ENCODE measurements at places on chromosomes 1 and 21.

DNA sequence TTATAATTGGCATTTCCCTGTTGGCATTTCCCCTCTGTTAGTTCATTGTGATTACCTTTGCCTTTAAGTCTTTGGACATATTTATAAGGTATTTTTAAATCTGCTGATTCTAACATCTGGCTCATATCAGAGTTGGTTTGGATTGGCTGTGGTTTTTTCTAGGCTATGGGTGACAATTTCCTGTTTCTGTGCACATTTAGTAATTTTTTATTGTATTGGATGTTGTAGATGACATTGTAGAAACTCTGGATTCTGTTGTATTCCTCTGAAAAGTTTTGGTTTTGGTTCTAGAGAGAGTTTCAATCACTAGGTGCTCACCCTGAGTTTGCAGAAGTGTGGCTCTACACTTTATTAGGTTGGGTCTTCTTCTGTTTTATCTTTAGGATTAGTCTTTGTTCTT lies 110.1 kb upstream of the ARHGEF16 start:
- no peak for DNase-seq

- DNase-seq: no peak
These were observed 137.6 kb downstream of the MIS18A start for GRCh38 chr21:32141318-32141633.

- DNase-seq: peak; percentile 68
These were observed 1.0 kb downstream of the ANGEL2 start for GRCh38 chr1:213014642-213015041.

DNA sequence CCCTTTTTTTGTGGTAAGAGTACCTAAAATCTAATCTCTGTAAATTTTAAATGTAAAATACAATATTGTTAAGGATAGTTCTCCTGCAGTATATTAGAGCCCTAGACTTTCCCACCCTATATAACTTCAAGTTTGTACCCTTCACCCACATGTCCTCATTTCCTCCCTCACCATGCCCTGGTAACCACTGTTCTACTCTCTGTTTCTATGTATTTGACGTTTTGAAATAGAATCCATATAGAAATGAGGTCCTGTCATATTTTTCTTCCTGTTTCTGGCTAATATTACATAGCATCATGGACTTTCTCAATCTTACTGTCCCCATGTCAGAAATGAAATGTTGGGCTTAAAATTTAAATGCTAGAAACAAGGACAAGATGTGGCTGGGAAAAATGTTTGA lies 24.8 kb downstream of the GBP7 start:
- no peak for DNase-seq

GRCh38 chr1:42646056-42646455 lies 12.2 kb upstream of the PPIH start:
- DNase-seq: peak; percentile 27

GRCh38 chr1:156073740-156074139 lies 8.5 kb downstream of the MEX3A start:
- DNase-seq: no peak

DNA sequence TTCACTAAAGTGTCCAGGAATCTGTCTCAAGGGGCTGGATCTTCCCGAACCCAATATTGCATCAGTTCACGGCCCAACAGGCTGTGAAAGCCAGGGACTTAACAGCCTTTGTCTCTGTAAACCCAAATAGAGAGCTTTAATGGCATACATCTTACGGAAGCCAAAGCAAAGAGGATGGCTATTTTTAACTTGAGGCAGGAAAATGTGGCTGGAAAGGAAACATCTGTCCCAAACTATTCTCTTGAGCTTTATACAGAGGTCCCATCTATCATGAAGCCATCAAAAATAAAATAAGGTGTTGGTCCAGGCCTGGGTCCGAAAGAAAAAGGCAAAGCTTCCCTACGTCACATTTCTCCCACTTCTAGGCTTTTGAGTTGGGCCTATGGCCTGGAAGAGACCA lies 7.7 kb upstream of the CD34 start:
- DNase-seq: no peak

DNA sequence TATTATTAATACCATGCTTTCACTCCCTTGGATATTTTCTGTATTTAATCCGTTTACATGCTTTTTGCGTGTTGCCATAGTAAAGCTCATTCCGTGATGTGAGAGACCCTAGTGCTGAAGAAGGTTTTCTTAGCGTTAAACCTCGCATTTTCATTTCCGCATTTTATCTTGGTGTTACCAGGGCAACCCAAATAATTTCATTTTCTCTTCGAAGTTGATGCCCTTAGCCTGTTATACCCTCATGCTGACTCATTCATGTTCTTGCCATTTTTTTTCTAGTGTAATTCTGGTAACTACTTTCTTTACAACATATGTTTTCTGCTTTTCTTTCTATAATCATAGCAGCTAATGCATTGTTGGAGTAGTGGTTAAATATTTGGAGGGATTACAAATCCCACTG lies 37.2 kb downstream of the LRRC8C start:
- DNase-seq: no peak

DNA sequence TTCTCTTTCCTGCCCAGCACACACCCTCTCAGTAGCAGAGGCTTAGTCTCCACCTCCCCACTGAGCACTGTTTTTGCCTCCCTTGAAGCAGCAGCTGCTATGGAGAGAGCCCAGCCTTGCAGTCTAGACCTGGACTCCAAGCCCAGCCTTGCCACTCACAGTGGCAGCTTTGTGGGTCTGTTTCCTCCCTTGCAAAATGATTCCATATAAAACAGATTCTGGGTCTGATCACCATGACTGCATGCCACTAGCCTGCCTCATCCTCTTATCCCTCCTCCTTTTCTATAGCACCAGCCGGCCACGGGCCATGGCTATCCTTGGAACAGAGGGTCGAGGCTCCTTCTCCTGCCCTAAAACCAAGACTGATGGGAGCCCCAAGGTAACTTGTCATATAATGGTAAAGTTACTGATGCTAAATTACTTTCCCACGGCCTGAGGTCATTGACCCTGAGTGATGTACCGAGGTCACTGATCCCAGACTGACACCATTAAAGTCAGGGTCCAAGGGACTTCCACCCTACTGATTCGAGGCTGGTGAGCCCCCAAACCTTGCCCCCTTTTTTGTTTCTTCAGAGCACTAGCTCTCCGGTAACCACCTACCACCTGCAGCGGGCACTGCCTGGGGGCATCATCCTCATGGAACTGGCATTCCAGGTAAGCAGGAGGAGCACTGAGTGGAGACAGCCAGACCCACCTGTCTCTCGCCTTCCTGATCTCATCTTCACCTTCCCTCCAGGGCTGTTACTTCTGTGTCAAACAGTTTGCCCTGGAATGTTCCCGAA lies 7.9 kb downstream of the HYI start:
- DNase-seq: no peak

DNA sequence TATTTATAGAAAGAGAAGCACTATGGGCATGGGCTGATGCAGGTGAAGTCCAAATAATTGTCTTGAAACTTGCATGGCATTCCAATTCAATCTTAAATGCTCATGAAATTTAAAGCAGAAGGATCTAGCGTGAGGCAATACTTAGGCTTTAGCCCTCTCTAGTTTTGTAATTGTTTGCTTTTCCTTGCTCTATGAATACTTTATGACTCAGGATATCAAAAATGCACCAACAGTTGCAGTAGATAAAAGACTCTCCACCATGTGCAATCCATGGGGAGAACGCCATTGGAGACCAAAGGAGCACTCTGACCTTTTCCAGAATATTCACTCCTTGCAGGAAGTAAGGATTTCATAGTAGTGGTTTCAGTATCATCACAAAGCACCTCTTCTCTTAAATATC lies 436.4 kb downstream of the LRRIQ3 start:
- DNase-seq: no peak

- DNase-seq: no peak
These were observed 37.3 kb upstream of the MORC3 start for GRCh38 chr21:36282568-36283230.

DNA sequence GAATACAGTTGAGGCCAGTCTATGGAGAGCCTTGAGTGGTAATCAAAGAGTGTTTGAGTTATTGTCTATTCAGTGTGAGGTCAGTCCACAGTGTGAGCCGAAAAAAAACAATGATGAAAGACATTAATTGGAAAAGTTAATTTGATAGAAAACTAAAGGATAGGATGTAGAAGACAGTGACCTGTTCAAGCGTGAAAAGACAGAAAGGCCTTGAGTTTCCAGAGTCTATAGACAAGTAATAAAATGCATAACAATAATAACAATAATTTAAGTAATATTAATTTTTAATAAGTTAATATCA lies 90.4 kb downstream of the SLC30A10 start:
- DNase-seq: no peak

DNA sequence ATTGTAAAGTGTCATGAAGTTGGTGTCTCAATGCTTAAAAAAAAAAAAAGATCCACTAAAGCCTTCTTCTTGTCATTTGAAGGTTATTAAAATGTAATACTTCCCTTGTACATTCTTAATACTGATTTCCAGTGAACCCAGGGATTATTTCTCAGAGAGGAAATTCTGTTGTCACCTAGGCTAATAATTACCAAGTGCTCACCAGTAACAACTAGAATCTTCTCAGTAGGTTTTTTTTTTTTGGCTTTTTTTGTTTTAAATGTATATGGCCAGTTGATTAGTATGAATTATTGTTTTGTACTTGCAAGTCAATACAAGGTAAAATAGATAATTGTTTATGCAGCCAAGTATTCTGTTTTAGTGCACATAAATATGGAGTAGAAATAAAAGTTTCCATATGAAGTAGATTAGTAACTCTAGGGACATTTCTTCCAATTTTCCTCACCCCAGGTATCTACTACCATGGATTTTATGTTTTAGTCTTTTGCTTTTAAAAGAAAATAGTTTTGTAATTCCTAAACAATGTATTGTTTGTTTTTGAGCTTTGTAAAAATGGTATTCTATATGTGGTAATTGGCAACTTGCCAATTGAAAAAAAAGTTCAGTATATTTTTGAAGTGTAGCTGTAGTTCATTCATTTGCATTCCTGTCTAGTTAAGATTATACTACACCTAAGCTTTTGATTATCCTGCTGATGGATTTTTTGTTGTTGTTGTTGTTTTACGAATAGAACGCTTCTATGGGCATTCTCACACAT lies 21.9 kb downstream of the LAMC1 start:
- DNase-seq: no peak

DNA sequence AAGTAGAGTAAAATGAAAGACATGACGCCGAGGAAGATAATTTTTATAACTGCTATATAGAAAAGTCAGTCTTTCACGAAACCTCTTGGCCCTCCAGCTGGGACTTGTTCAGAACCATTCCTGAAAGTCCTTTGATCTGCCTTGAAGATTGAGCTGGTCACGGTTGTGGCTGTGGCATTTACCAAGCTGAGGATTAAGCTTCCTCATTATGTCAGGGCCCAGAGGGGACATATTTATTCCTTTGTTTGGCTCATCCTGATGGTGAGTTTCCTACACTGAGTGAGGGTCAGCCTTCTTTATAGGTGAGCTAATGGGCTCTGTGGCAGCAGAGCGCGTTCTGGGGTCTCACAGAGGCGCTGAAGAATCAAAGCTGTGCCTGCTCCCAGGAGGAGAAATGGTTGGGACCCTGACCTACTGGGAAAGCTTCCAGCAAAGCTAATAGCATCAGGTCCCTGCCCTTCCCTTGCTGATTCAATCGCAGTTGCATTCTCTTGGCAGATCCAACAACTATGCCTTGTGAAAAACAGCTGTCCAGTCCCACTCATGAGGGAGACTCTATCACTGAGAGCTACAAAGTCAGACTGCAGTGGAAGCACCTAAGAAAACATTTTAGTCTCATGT lies 43.2 kb upstream of the PBX1 start:
- no peak for DNase-seq

DNA sequence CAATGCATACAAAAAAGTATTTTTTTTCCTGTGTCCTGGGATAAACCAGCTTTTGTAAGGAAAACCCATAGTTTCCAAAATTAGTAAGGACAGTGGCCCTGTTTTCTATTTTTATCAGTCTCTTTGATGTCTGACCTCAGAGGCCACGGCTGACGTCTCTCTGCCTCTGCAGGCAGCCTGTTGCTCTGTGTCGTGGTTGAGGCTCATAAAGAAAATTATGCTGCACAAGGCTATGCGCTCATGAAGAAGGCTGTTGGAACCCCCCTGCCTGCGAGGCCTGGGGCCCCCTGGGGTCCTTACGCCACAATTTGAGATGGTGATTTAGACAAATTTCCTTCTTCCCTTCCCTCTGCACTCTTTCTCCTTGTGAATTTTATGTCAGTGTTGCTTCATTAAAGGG lies 48.9 kb downstream of the AGPAT3 start:
- peak; percentile 77 for DNase-seq

DNA sequence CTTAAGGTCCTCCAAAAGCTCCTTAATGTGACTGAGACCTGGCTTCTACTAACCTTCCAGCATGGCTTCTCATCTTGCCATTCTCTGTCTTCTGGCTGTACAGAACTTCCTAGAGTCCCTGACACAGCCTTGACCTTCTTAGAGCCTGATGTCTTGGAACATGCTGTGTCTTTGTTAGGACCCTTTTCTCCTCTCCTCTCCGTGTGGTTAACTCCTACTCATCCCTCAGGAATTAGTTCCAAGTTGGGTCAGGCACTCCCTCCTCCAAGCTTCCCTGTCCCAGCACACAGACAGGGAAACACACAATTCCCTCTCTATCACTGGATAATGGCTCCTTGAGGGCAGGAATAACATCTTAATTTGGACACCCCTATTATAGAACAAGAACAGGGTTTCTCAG lies 275.4 kb upstream of the USP24 start:
- no peak for DNase-seq

GRCh38 chr1:162832470-162832869 lies 28.5 kb downstream of the CCDC190 start:
- no peak for DNase-seq

DNA sequence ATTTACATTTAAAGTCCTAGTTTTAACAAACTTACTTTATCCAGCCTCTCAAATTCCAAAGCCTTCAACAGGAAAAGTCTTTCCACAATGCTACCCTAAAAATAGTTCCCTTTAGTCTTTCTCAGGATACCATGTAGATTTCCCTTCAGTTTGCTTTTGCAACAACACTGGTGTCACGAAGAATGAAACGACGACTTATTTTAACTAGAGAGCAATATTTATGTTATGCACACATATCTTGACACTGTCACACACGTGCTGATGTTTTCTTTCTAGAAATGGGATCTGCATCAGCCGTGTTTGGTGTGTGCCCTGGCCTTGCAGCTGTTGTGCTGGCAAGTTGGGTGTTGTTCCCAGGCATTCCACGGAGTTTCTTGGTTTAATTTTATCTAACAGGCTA lies 75.5 kb downstream of the SIPA1L2 start:
- no peak for DNase-seq

GRCh38 chr1:152645146-152645545 lies 18.0 kb upstream of the LCE2D start:
- no peak for DNase-seq

GRCh38 chr1:181135437-181135731 lies 46.9 kb downstream of the IER5 start:
- peak; percentile 44 for DNase-seq

GRCh38 chr1:63794939-63795378 lies 21.1 kb downstream of the ROR1 start:
- DNase-seq: no peak

DNA sequence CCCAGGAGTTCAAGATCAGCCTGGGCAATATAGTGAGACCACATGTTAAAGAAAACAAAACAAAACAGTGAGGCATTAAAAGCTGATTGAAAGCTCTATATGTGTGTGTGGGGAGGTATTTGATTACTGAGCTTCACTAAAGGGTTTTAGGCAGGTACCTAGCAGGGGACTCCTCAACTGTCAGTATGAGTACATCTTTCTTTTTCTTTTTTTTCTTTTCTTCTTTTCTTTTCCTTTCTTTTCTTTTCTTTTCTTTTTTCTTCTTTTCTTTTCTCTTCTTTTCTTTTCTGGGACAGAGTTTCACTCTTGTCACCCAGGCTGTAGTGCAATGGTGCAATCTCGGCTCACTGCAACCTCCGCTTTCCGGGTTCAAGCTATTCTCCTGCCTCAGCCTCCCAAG lies 8.5 kb upstream of the MYCL start:
- DNase-seq: no peak

Measured in NB4 (cell line).